ENCODE measurements at places on chromosomes 16 and 17.

- no peak for DNase-seq
Measured at GRCh38 chr17:48592057-48592514, 1.5 kb downstream of the HOXB5 start.

DNA sequence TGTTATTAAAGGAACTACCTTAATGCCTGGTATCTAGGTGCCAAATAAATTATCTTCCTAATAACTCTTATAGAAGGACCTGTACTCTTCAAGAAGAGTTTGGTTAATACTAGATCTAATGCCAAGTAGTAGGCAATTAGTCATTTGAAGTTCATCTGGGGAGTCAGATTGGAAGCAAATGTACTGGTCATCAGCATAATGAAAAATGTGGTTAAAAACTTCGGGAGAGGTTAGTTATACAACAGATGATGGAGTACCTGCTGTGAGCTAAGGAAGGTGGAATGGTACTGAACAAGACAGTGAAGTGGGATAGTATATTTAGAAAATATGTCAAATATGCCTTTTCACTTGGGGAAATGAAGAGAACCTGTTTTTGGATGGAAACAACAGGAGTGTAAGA lies 49.2 kb downstream of the TNRC6A start:
- DNase-seq, result no peak

GRCh38 chr17:15249487-15249886 lies 15.6 kb downstream of the PMP22 start:
- no peak for DNase-seq

- no peak for DNase-seq
Measured at GRCh38 chr17:74831444-74832146, 28.1 kb downstream of the GRIN2C start.

GRCh38 chr16:25158401-25158800 lies 46.9 kb downstream of the LCMT1 start:
- DNase-seq, result no peak

- DNase-seq, result no peak
Measured at GRCh38 chr16:27974896-27975540, 88.5 kb downstream of the GSG1L start.

GRCh38 chr16:69942099-69942491 lies 9.0 kb upstream of the CLEC18A start:
- no peak for DNase-seq

- no peak for DNase-seq
Measured at GRCh38 chr17:67998466-67998865, 2.2 kb upstream of the C17orf58 start.

DNA sequence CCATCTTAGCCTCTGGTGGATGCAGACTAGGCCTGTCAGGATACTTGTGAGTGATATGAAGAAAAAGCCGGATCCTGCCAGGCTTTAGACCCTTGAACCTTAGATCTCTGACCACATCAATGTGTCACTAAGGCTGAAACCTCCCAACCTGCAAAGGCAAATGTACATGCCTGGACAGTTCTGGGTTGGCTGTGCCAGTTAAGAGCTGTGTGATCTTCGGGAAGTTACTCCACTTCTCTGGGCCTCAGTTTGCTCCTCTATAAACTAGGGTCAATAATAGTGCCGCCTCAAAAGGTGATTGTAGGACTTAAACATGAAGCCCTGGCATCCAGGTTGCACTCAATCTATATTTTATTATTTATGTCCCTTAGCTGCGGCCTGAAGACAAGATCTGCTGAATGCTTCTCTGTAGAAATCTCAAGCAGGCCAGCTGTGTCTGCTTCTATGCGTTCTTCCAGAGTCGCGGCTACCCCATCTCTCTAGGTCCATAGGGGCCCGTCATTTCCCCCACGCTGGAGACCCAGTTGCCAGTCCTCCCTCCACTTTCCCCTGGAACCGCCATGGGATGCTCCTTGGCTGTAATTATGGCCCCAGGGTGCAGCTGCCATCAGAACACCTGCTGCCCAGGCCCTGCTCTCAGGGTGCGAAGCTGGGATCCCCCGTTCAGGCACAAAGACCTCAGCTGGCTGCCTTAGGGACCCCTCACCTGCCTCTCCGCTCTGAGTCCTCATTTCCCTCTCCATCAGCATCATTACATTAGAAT lies 50.2 kb downstream of the AKAP1 start:
- no peak for DNase-seq

DNA sequence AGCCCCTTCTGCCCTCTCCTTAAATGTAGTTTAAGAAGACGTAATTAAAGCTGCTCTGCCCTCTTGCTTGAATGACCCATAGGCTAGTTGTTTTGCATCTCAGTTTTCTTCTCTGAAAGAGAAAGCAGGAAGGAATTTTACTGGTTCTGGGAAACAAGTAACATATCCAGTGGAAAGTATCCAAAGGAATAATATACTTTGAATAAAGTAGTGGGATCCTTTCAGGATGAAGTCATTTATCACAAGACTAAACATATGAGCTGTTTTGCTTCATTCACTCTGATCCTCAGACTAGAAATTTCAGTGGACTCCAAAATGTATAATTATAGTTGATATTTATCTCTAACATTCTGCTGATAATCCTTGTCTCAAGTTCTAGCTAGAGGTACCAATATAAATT lies 1297.6 kb upstream of the GOT2 start:
- no peak for DNase-seq

GRCh38 chr16:88731699-88732098 lies 25.4 kb downstream of the CTU2 start:
- no peak for DNase-seq

- DNase-seq, result no peak
Measured at GRCh38 chr16:89482150-89482816, 8.1 kb downstream of the ANKRD11 start.

GRCh38 chr16:17801068-17801467 lies 330.3 kb upstream of the XYLT1 start:
- no peak for DNase-seq

DNA sequence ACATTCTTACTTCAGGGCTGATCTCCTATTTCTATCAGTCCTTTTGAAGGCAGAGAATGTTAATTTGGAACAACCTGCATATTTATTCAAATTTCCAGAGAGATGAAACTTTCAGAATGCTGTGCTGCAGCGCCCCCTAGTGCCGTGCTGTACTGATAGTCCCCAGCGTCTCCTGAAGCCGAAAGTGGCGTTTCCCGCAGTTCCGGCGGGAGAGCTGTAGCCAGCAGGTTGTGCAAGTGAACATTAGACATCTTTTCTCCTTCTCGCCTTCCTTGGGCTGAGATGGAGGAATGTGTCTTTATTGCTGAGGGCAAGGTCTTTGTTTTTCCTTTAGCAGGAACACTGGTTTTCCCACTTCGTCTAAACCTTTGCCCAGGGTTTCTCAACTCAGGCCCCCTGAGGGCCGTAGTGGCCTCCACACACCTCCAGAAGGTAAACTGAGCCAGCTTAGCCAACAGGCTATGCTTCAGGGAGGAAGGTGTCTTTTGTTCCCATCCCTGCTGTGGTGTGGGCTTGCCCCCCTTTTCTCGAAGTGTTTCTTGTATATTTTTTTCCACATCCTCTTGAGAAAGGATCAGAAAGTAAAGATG lies 26.4 kb downstream of the USP10 start:
- DNase-seq, result peak; percentile 65

DNA sequence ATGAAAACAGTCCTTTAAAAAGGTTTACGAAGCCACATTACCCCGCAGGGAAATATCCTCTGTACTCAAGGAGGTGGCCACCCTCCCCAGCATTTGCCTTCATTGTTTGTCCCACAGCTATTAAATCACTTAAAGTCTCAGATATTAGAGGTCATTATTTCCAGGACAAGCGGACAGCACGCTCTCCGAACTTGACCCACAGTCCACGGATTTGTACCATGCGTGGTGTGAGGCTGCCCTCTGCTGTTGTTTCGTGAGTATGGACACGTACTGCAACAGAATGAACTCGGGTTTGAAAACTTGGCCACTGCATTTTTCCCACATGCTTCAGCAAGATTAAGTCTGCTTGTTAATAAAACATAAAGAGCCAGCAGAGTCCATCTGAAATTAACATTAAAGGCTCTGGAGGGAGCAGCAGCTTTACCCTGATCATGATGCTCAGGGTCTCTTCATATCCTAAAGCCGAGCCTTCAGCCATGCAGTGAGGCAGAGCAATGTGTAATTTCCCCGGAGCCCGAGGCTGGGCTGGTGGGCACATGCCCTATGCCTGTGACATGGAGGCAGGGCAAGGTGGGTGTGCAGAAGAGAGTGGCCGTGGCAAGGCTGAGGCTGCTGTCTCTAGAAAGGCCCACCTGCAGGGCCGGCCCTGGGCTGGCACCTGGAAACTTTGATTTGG lies 19.7 kb downstream of the MEAK7 start:
- no peak for DNase-seq

GRCh38 chr16:58025351-58026138 lies at the start of gene MMP15:
Gene MMP15, plus strand, starts transcription at chr16:58025754. Its CDS starts 597 bp downstream, at chr16:58026351.
- peak; percentile 27 for DNase-seq

DNA sequence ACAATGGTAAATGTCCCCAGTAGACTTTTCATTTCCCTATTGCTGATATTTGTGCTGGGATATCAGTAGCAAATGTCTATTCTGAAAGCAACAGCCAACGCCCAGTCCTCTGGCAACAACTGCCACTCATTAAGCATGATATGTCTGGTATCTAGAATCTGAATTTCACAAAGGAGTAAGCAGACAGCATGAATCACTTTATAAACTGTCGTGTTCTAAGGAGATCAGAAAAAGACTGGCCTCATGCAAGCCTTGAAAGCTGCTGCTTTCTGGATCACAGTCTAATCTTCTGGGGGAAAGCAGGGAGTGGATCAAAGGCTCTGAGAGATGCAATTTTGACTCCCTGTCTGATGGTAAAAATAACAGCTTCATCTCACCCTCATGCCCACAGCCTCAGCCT lies 153.1 kb upstream of the NOG start:
- no peak for DNase-seq

GRCh38 chr17:10733666-10734065 lies 3.8 kb upstream of the TMEM220 start:
- DNase-seq, result no peak

DNA sequence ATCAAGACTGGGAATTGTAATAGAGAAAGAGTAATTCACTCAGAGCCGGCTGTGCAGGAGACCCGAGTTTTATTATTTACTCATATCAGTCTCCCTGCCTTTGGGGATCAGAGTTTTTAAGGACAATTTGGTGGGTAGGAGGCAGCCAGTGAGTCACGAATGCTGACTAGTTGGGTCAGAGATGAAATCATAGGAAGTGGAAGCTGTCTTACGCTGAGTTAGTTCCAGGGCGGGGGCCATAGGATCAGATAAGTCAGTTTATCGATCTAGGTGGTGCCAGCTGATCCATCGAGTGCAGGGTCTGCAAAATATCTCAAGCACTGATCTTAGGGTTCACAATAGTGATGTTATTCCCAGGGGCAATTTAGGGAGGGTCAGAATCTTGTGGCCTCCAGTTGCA lies 20.2 kb upstream of the GUCY2D start:
- DNase-seq, result no peak

DNA sequence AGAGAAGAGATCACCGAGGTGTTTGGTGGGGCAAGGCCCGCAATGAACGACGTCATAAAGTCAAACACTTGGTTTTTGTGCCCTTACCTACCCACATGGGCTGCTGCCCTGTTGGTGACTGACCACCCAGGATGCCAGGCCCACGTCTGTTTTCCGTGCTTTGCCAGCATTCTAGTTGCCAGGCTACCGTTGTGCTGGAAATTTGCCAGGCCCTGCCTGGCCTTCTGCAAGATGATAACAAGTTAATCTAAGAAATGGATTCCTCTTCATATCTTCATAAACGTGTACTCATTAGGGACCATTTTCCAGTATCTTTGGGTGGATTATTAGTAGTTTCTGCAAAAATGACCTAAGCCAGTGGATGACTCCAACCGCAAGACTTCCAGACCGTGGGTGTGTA lies 35.4 kb downstream of the SLC6A4 start:
- DNase-seq, result no peak

DNA sequence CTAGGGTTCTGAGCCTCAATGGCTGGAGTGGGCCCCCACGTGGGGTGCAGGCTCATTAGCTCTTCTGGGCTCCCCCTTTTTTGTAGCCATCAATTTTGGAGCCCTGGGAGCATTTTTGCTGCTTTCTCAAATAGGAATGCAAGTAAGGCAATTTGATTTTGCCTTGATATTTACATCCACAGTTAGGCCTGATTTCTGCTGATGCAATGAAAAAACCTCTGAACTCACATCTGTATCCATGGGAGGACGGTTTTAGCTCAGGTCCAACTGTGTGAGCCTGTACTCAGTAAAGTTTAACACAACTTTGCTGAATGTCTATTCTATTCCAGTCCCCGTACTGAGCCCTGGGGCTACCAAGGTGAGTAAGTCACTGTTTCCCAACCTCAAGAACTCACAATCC lies 425.0 kb downstream of the HAPSTR1 start:
- DNase-seq, result no peak

DNA sequence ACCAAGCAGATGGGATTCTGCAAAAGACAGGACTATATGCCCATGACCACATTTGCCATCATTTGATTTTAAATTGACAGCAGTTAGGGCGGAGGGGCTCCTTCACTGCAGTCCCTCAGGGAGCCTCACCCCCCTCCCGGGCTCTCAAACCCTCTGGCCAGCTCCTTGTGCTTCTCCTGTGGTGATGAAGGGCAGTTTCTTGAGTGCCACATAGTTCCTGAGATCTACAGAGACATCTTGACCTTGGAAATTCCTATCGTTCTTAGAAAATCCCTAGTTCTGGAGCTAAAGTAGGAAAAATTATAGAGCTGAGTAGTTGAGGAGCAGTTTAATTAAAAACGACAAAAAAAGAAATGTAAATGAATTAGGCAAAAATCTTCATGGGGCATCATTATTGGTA lies 231.5 kb downstream of the CCDC182 start:
- DNase-seq, result no peak

- DNase-seq, result peak; percentile 35
Measured at GRCh38 chr16:66961065-66961744, at the start of gene CES3. Gene CES3, plus strand, starts transcription at chr16:66961266. Its CDS starts 42 bp downstream, at chr16:66961308.

- no peak for DNase-seq
Measured at GRCh38 chr17:50459756-50460155, 8.9 kb downstream of the CHAD start.

GRCh38 chr17:4598776-4599504 lies 14.6 kb downstream of the SMTNL2 start:
- no peak for DNase-seq

DNA sequence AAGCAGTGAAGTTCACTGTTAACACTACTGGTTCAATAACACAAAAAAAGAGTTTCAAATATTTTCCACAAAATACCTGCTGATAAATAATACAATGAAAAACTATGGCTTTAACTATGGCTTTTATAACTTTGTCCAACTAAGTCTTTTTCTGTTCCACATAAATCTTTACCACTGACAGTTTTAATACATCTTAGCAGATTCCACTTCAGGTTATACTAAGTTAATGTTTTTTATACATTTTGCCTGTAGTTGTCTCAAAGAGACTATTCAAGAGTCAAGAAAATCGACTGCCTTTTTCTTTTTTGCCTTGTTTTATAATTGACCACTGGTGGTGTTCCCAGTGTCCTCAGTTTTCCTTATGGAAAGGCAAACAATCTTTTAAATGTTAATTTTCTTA lies 379.7 kb upstream of the PMFBP1 start:
- no peak for DNase-seq

Measured in stimulated activated CD8-positive, alpha-beta memory T cell treated with anti-CD3 and anti-CD28 coated beads, Interleukin-7, amount 100 ng/mL, for 4 hours (primary cell).